Femur (tissue), 1 donor: ENCODE measurements at places on chromosomes 2 and 18.

- DNase-seq = no peak
Measured at GRCh38 chr2:207416900-207417299, 112.9 kb upstream of the CREB1 start.

DNA sequence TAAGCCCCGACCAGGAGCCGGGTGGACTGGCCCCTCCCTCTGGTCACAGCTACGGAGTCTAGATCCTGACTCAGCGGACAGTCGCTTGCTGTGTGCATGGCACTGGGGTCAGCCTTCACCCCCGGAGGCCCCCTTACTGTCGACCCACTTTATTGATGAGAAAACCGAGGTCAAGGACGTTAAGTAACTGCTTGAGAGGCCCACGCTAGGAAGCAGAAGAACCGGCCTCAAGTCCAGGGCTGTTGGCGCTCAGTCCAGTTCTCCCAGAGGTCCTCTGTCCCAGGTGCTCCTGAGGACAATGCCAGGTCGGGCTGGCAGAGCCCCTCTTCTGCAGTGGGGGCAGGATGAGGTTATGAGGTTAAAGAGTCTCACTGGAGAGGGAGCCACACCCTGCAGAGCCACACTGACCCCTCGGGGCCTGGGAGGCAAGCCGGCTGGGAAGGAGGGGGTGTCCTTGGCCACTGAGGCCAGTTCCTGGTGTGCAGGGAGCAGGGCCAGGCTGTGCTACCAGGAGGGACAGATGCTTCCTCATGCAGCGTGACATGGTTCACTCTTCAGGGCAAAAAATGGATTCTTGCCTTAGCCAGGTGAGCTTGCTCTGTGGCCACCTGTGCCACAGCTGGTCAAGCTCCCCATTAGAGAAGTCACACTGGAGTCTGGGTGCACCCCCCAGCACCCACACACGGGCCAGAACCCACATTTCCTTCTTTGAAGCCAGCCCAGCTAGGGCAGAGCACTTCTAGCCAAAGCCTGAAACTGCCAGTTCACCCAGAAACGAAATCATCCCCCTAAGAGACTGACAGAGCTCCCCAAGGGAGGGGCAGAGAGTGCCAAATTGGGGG, 47.3 kb upstream of the HPCAL1 start:
- DNase-seq = no peak

- DNase-seq = peak; percentile 88
Measured at GRCh38 chr2:237700512-237701032, 73.2 kb downstream of the LRRFIP1 start.

GRCh38 chr2:150531591-150531990, 44.1 kb upstream of the RND3 start:
- no peak for DNase-seq

DNA sequence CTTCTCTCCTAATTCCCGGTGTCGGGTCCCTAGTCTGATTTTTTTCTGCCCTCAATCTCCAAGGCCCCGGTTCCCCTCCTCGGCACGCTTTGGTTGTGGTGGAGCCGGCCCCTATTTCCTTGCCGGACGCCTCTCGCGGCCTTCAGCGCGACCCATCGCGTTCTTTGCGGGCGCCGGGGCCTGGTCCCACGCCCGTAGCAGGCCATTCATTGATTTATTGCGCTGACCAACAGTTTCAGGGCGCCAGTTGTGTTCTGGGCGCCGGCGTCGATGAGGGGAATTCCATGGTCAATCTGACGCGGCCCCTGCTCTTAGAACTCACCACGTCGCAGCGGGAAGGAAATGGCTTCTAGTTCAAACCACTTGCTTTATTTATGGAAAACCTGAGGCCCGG, 396 bp downstream of the CNOT9 start:
- DNase-seq = peak; percentile 55

DNA sequence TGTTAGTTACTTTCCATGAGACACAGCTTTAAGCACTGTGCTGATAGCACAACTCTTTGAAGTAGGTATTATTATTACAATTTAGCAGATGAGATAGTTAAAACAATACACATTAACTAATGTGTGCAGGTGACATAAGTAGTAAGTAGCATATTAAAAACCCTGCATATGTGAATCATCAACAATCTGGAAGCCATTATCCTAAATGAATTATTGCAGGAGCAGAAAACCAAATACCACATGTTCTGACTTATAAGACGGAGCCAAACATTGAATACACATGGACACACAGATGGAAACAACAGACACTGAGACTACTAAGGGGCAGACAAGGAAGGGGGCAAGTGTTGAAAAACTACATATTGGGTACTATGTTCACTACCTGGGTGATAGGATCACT, 300.3 kb upstream of the GULP1 start:
- no peak for DNase-seq

DNA sequence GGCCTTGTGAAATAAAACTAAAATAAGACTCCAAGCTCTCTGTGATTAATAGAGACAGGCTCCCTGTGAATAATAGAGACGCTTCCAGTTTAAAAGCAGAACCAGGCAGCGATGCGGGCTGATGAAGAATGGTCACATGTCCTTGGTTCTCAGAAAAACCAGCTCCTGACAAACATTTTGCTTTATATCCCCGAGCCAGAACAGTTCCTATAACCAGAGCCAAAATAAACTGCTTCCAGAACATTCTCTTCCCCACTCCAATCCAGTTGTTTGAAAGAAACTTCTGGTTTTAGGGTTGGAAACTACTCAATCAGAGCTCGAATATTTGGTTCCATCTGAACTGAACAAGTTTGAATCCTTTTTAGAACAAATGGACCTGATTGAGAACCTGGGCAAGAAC, 213.7 kb downstream of the TSN start:
- DNase-seq = no peak

DNA sequence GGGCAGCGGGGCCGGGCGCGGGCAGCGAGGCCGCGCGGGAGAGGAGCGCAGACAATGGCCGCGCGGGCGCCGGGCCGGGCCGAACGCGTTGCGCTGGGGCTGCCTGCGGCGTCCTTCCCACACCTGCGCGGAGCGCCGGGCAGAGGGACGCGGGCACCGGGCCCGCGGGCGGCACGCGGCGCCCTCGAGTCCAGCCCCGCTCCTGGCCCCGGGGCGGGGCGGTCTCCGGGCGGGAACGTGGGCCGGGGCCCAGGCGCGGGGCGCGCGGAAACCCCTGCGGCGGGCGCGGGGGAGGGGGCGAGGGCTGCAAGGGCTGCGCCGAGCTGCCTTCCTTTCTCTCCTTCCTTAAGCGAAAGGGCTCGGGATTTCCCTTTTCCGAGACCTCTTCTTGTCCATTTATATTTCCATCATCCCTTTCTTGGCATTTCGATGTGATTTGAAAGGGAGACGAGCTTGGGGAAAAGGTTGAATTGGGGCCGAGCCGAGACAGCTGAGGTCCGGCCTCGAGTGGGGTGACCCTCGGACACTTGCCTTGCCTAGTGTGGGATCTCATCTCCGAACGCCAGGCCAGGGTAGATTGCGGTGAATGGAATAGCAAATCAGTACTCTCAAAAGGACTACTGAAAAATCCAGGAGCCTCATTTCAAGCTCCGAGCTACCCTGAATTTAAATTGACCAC, 676 bp downstream of the KLHL23 start:
- DNase-seq = peak; percentile 44

- no peak for DNase-seq
Measured at GRCh38 chr2:230472621-230473018, 56.6 kb downstream of the SP100 start.

GRCh38 chr2:15042801-15043217, 410.3 kb downstream of the LRATD1 start:
- DNase-seq = no peak

DNA sequence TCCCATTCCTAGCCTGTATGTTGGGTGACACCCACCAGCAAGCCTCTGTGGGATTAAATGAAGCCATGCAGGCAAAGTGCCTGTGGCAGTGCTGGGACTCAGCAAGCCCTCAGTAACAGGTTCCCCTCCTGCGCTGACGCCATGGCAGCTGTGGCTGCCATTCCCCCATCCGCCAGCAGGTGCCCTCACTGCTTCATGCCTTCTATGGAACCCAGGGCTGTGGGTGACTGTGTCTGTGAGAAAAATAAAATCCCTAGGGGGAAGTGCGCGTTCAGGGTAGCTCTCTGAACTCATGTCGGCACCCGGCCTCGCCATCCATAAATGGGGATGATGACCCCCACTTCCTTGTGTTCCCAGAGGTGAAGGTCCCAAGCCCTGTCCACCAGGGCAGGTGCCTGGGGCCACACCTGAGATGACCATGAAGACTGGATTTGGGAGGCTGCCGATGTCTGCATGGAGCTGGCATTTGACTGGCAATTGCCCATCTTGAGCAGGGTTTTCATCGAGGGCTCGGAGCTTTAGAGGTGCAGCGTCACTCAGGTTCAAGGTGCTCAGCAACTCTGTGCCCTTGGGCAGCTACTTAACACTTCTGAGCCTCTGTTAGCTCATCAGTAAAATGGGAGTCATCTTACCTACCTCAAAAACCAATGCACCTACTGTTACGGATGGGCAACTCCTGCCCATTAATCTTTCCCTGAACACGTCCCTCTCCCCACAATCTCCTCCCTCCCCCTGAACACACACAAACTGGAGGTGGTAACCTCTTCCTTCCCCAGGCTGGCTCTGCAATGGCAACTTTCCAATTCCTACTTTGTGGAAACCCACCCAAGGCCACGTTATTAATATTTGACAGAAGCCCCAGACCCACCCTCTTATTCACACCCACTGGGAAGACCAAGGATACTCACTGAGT, 2.9 kb upstream of the MAL start:
- peak; percentile 73 for DNase-seq

DNA sequence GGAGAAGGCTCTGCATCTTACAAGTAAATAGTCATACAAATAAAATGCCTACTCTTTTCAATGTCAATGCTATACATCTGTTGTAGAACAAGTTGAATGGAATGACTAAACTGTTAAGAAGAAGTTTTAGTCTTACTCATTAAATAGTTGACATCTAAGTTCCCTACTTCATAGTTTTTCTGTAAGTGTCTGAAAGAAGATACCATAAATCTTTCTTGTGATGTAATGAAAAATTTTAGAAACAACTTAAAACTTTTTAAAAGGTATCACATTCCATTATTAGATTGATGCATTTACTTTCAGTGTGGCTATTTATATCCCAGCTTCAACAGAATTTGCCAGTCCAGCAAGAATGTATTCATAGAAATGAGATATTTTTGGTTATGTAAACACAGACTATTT, 185.2 kb upstream of the EPC2 start:
- DNase-seq = no peak

- DNase-seq = no peak
Measured at GRCh38 chr18:42675810-42676209, 439.7 kb downstream of the RIT2 start.

DNA sequence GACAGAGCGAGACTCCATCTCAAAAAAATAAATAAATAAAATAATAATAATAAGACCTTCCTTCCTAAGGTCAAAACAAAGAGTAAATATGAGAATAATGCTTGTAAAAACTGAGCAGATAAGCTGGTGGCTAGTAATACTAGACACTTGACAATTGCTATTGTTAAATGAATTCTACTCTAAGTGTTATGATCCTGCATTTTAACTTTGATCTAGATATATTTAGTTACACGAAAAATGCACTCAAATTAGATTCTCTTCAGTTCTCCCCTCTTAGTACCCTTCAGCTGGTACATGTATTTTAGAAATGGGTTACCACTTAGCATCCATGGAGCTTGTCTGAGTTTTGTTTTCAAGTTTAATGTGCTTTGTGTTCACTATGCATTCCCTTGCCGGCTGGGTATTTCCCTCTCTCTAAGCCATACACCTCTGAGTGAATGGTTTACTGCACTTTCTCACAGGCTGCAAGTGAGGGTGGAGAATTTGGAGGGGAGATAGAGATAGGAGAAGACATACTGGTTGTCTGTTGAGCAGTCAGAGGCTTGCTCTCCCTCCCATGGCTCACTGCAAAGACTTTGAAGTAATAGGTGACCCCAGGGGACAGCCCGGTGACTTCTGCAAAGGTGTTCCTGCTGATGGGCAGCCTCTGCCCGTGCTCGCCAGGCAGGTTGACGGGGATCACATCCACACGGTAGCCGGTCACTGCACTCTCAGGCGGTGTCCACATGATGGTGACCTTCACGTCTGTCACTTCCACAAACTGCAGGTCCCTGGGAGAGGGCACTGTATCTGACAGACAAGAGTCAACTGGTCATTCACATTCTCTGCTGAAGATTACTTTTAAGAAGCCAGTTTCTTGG, 29.9 kb downstream of the FN1 start:
- no peak for DNase-seq

- DNase-seq = no peak
Measured at GRCh38 chr2:46684661-46685060, 205.3 kb downstream of the TMEM247 start.

- DNase-seq = no peak
Measured at GRCh38 chr2:202278036-202278760, 12.6 kb downstream of the NOP58 start.

- DNase-seq = peak; percentile 19
Measured at GRCh38 chr2:91442246-91442905, 2750.9 kb downstream of the RPIA start.

DNA sequence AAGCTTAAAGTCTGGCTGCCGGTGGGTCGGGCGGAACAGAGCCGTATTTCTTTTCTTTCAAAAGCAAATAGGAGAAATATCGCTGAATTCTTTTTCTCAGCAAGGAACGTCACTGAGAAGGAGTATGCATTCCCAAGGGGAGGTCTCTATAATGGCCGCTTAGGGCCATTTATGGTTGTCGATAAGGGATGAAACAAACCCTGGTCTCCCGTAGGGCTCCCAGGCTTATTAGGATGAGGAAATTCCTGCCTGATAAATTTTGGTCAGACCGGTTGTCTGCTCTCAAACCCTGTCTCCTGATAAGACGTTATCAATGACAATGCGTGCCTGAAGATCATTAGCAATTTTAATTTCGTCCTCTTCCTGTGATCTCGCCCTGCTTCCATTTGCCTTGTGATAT, 227.7 kb upstream of the ZEB2 start:
- no peak for DNase-seq

- DNase-seq = no peak
Measured at GRCh38 chr2:16707014-16707623, 41.5 kb upstream of the CYRIA start.

DNA sequence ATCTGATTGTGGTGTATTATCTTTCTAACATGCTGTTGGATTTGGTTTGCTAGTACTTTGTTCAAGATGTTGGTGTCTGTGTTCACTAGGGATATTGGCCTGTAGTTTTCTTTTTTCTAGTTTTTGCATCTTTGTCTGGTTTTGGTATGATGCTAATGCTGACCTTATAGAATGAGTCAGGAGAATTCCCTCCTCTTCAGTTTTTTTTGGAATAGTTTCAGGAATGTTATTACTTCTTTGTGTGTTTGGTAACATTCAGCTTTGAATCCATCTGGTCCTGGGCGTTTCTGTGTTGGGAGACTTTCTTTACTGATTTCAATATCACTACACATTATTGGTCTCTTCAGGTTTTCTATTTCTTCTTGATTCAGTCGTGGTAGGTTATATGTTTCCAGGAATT, 124.2 kb upstream of the EPB41L5 start:
- no peak for DNase-seq
